ENCODE measurements at places on chromosomes 4 and X.

DNA sequence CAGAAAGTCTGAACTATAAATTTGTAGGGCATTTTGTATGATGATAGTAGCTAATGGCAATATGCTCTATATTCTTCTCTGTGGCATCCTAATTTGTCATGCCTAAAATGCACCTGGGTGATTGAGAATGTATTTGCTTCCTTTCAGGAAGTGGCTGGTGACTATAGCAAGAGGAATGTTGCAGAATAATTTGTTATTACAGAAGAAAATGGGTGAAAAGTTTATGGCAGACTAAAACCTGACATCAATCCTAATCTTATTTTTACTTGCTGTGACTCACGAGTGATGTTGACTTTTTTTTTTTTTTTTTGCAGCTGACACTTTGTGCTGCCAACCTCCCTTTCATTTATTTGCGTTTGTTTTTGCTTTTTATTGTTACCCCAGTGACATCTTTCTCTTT lies 141.1 kb downstream of the MSL3 start:
- DNase-seq = no peak

- no peak for DNase-seq
Observed at GRCh38 chrX:54843050-54843449, 35.5 kb downstream of the MAGED2 start.

DNA sequence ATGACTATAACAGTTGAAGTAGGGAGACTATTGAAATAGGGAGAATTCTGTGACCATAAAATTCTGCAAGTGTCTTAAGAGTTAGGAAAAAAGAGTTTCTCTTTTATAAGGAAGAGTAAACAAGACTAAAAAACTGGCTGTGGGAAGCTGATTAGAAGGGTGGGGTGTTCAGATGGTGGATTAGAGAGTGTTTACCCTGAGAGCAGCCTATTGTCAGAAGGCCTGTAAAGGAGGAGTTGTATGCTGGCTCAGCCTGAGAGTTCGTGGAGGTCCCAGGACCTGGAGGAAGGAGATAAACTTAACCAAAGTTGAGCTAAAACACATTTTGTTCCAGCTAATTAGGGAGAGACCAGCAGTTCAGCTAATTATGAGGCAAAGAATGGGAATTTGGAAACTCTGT lies 629.7 kb downstream of the PCDH7 start:
- no peak for DNase-seq

GRCh38 chr4:114205261-114205660 lies 225.8 kb upstream of the ARSJ start:
- DNase-seq = no peak

GRCh38 chrX:55489314-55490009 lies at the start of gene USP51:
Gene USP51 (minus strand): TSS chrX:55489848. CDS start chrX:55488939, 909 bp downstream.
- peak; percentile 40 for DNase-seq

DNA sequence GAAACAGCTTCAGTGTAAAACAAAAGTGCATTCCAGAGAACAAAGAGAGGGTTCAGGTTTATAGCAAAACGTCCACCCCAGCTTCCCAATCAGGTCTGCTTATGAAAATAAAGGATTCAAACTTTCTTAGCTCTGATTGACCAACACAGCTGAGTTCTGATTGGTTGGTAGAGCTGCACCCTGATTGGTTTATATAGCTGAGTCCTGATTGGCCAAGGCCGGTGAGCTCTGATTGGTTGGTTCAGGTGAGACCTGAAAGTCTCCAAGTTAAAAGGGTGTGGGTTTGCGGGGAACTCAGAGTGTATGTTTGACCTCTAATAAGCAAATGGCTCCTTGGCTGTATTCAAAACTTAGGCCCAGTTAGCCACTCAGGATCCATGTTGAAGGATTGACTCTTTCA lies 20.9 kb downstream of the CLRN2 start:
- no peak for DNase-seq

GRCh38 chr4:186900232-186900900 lies 176.7 kb upstream of the FAT1 start:
- no peak for DNase-seq

DNA sequence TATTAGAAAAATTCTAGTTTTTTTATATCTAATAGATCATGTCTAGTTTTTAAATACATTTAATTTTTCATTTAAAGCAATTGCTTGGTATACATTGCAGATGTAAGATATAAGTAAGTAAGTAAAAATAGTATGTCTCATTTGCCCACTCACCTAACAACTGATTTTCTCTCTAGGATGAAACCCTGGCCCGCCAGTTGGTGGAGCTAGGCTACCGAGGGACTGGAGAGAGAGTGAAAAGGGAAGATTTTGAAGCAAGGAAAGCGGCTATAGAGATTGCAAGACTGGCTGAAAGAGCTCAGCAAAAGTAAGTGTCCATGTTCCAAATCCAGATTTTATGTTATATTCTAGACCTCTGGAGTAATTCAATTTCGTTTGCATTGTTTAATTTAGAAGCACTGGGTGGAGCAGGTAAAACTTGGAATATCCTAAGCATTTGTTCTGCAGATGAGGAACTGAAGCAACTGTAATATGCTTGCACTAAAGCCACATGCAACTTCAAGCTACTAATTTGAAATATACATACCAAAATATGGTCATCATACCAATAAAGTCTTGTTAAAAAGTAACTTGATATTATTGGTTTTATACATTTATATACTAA lies 27.1 kb downstream of the CFAP299 start:
- DNase-seq = no peak

GRCh38 chr4:8528713-8529112 lies 51.5 kb upstream of the GPR78 start:
- no peak for DNase-seq

DNA sequence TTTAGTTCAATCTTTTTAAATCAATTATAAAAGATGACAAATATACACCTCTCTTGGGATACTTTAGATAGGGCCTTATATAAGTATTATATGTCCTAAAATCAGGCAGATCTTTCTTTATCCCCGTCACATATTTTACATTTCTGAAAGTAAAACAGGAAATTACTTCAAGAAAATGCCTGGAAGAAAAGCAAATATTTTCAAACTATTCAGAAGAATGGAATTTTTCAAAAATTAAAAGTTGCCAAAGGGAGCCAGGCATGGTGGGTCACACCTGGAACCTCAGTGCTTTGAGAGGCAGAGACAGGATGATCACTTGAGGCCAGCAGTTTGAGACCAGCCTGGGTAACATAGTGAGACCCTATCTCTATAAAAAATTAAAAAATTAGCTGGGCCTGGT lies 34.4 kb downstream of the MGARP start:
- no peak for DNase-seq

- DNase-seq = no peak
Observed at GRCh38 chrX:67961516-67961915, 417.7 kb downstream of the AR start.

DNA sequence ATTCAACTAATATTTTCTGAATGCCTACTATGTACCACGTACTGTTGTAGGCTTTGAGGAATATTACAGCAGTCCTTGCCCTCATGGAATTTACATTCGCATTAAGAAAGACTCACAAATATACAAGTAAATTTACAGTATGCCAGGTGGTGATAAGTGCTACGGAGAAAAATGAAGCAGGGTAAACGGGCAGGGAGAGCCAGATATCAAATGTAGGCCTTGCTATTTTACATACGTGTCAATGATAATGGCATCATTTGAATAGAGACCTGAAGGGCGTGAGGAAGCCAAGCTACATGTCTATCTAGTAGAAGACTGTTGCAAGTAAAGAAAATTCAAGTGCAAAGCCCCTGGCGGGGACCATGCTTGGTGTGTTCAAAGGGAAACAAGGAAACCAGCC lies 65.2 kb downstream of the AMMECR1 start:
- no peak for DNase-seq

- DNase-seq = no peak
Observed at GRCh38 chr4:1939664-1940509, 68.7 kb downstream of the NSD2 start.

GRCh38 chrX:54825716-54826438 lies 18.3 kb downstream of the MAGED2 start:
- DNase-seq = no peak

DNA sequence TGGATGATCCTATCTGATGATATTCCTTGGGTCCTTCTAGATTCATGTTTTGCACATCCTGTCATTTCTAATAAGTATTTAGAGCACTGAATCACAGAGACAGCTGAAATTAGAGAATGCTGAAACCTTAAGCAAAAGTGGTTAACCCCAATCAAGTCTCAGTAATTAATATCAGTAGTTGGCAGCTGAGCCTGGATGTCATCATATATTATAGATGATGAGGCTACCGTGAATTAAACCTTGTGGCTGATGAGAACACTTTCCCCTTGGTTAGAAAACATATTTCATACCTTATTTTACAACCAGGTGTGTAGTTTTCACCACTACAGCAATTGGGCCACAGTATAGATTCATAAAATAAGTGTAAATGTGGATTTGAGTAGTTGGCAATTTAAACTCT lies 499.0 kb downstream of the PDGFC start:
- DNase-seq = no peak

DNA sequence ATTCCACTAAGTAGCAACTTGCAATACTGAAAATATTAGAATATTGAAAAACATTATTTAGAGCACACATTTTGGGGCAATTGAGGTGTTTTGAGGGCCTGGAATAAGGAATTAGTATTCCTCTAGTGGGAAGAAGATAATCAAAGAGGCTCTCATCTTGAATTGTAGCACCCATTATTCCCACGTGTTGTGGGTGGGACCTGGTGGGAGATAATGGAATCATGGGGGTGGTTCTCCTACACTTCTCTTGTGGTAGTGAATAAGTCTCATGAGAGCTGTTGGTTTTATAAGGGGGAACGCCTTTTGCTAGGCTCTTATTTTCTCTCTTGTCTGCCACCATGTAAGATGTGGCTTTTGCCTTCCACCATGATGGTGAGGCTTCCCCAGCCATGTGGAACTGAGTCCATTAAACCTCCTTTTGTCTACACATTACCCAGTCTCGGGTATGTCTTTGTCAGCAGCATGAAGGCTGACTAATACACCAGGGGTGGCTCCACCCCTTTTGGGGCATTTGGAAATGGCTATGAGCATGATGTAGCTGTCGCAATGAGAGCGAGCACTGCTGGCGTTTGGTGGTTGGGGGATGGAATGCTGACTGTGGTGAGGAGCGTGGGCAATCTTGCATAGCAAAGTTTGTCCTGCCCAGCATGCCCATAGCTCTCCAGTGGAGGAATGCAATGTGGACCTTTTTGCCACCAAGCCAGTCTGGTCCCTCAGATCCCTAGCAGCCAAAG lies 308.2 kb downstream of the FRMPD4 start:
- no peak for DNase-seq

DNA sequence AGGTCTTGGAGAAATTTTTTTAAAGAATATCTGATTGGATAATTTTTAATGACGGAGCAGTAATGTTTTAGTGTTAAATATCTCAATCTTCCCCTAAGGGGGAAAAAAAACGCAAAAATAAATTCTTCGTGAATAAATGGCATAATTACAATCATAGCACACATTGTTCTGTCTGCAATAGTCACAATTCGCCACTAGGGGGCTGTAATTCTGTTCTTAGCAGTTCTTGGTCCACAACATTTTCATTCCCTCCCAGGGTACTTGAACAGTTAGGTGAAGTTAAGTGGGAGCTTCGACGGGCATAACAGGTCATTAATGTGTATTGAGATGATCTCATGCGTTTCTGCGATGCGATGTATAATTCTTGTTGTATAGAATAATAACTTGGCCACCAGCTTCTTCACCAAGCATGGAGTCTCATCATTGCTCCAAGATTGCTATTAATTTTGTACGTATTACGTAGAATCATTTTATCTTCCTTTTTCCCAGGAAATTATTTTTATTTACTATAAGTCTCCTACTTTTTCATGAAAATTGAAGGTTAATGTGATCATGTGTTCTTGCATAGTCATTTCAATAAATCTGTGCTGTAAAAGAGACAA lies 27.2 kb downstream of the HTR2C start:
- DNase-seq = no peak

- no peak for DNase-seq
Observed at GRCh38 chr4:72418458-72418857, 150.6 kb downstream of the ADAMTS3 start.

GRCh38 chr4:145498430-145498829 lies 16.8 kb downstream of the SMAD1 start:
- no peak for DNase-seq

Data from right renal pelvis (tissue), 4 donors.